ENCODE measurements at places on chromosomes 2 and 18.

DNA sequence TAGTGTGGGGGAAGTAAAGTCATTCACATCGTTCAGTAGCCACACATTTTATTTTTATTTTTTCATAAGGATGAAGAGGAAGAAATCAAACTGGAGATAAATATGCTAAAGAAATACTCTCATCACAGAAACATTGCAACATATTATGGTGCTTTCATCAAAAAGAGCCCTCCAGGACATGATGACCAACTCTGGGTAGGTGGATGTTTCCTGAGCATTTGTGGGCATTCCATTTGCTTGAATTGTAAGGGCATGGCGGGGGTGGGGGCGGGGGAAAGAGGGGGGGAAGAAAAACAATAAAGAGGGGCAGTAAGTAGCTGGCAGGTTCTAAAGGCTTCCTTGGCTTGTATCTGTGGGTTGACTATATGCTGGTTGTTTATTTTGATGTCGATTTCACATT lies 126.4 kb downstream of the MAP4K4 start:
- peak; percentile 77 for DNase-seq

DNA sequence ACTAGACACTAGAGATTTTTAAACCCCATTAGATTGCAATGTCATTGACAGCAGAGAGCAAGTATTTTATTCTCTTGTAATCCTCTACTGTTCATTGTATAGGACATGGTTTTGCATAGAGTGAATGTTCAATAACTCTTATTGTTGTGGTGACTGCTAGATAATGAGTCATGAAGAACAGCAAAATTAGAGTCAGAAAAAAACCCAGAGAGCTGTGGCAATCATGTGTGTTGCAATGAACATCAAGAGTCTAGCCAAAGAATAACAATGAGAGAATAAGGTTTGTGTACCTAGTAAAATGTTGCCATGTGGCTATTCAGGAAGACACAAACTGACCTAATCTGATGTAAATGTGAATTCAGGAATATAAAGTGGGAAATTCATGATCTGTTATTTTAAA lies 684.0 kb downstream of the DSC3 start:
- DNase-seq, result peak; percentile 34

DNA sequence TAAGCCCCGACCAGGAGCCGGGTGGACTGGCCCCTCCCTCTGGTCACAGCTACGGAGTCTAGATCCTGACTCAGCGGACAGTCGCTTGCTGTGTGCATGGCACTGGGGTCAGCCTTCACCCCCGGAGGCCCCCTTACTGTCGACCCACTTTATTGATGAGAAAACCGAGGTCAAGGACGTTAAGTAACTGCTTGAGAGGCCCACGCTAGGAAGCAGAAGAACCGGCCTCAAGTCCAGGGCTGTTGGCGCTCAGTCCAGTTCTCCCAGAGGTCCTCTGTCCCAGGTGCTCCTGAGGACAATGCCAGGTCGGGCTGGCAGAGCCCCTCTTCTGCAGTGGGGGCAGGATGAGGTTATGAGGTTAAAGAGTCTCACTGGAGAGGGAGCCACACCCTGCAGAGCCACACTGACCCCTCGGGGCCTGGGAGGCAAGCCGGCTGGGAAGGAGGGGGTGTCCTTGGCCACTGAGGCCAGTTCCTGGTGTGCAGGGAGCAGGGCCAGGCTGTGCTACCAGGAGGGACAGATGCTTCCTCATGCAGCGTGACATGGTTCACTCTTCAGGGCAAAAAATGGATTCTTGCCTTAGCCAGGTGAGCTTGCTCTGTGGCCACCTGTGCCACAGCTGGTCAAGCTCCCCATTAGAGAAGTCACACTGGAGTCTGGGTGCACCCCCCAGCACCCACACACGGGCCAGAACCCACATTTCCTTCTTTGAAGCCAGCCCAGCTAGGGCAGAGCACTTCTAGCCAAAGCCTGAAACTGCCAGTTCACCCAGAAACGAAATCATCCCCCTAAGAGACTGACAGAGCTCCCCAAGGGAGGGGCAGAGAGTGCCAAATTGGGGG lies 47.3 kb upstream of the HPCAL1 start:
- DNase-seq, result no peak

DNA sequence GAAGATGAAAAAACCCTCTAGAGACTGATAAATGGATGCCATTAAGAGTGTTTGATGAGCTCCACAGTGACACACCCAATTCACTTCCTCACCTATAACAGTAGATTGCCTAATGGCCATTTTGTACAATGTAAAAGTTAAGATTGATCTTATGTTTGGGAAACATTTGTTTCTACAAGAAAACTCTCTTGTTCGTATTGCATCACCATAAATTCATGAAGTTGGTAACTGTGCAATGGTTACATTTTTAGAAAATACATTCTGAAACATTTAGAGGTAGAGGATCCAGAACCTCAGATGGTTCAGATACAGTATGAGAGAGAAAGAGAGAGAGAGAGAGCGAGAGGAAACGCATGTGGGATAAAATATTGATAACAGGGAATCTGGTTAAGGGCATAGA lies 31.8 kb downstream of the DAPL1 start:
- DNase-seq, result no peak

DNA sequence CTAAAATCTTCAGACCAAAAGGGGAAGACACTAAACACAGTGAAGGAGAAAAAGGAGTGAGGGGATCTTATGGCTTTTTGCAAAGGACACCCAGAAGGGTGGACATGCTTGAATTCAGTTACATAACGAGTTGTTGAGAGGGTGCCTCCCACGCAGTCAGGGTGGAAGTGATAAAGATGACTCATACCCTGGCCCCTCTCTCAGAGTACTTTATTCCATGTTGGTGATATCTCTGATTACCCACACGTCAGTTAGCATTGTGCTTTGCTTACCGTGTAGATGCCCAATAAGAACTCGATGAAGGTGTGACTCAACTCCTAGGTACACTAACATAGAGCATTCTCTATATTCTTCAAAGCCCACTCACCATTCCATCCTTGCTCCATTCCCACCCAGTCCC lies 44.4 kb downstream of the EN1 start:
- no peak for DNase-seq

DNA sequence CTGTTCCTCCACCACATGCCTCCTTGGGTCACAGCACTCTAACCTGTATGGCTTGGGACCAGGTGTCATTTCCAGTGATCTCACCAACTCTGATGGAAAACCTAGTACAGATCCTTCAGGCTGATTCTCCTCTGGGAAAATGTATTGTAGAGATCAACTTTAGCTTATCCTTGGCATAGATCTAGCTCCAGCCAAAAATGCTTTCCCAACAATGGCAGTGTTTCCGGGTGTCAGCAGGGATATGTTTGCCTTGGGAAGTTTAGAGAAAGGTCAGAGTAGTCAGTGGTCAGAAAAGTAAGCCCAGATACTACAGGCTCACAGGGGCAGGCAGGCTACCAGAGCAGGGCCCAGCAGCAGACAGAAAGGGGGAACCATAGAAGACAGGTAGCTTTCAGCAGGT lies 73.6 kb downstream of the CD8B2 start:
- DNase-seq, result no peak

GRCh38 chr2:54876764-54877163 lies 153.3 kb downstream of the EML6 start:
- no peak for DNase-seq

DNA sequence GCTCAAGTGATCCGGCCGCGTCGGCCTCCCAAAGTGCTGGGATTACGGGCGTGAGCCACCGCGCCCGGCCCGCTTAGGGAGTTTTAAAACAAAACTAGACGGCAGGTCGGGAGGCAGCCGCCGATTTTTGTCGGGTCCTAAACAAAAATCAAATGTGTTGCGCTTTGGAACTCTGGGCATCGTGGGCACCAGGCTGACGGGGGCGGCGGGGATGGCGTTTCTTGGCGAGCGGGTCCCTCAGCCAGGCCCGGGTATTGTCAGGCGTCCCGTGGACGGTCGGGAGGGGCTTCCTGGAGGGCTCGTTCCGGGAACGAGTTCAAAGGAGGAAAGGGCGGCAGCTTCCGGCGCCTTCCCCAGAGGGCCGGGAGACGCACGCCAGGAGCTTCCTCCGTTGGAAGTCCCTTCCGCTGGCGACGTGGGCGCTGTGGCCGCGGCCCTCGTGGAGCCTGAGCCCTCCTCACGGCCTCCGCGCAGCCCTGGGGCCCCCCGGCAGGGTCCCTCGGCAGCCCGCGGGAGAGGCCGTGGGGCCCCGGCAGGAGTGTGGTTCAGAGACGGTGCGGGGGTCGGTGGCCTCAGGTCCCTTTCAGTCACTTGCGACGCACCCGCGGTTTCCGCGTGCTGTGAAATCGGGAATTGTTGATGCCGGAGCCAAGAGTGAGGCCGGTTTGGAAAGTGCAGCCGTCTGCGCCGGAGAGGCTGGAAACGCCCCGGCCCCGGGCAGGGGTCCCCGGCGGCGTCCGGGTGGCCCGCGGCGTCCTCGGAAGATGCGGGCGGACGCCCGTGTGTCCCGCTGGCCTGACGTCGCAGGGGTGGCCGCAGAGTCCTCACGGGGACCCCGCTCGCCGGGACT lies 59.3 kb downstream of the EMILIN2 start:
- DNase-seq, result peak; percentile 47

GRCh38 chr2:215830304-215830703 lies 183.0 kb downstream of the MREG start:
- DNase-seq, result peak; percentile 88

DNA sequence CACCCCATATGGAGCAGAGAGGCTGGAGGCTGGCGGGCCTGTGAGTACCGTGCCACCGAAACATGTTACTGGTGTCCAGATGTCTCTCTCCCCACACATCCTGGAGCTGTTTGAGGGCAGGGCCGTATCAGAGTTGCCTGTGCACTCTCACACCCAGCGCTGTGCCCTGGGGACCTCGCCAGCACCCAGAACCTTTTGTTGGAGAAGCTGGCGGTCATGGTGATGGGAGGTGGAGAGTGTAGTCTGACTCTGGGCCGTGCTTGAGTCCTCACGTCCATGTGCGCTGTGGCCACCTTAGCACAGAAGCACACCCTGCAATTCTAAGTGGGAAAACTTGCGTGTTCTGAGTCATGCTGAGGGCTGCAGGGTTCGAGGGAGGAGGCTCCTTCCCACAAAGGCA lies 259.2 kb downstream of the NDUFA10 start:
- DNase-seq, result no peak

DNA sequence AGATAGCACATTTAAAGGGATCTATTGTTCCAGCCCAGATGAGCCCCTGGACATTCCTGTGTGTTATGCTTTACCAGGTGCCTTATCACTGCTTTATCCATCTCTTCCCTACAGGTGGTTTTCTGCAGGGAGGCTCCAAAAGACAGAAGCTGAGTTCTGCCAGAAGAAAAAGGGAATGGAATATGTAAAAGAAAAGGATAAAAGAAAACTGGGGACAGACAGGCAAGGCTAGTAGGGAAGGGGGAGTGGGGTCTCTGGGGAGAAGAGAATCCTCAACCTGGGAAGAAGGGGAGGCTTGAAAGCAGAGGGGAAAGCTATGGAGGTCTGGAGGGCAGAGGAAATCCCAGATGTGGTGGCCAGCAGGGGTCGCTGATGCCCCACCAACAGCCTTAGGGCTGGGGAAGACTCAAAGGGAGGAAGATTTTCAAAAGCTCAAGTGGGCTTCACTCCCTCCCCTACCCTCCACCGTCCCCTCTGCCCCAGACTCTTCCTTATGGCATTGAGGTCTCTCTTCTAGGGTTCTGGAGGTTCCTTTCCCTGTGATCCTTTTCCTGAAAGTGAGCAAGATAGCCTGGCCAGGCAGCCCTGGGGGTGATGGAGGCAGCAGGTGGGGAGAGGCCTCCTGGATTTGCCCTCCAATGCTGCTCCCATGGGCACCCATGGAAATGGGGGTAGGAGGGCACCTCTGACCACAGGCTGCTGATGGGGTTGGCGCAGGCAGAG lies 178.1 kb upstream of the PKDCC start:
- peak; percentile 80 for DNase-seq

DNA sequence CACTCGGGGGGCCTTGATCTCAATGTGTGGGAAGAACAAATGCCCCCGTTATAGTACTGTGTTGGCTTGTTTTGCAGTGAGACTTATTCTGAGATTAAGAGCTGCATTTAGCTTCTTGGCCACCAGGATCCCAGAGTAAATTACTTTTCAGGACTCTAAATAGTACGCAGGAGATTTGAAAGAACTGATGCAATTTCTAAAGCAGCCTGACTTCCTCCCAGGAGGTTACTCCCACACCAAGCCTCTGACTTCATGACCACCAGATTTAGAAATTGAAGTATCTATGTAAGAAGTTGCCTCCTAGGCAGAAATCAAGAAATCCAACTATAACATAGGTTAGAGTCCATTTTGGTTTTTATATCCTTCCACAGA lies 67.0 kb downstream of the FEZ2 start:
- DNase-seq, result peak; percentile 94

DNA sequence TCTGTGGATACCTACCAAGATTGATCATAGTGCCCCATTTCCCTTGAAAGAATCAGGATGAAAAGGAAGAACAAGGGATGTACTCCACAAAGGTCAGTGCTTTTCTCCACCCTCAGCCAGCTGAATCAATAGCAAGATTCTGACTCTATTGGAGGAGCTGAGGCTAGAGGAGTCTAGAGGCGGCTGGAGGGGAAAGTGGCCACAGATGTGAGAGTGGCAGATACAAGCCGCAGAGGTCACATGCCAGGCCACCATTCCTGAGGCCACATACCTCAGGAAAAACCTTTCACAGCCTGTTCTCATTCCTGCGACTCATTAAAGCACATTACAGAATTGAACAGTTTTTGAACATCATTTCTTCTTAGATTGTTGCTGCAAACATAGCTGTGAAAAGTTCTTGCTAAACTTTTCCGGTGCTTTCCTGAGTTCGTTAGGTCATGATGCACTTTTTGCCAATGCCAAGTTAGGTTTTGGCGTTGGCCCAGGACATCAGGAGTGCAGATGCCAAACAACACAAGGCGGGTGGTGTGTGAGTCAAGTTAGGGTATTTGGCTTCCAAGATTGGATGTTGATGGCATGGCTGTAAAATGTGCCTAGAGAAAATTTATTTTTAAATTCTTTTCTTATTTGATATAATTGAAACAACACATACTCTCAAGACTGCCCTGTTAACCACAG lies 160.7 kb upstream of the SP5 start:
- DNase-seq, result peak; percentile 65

DNA sequence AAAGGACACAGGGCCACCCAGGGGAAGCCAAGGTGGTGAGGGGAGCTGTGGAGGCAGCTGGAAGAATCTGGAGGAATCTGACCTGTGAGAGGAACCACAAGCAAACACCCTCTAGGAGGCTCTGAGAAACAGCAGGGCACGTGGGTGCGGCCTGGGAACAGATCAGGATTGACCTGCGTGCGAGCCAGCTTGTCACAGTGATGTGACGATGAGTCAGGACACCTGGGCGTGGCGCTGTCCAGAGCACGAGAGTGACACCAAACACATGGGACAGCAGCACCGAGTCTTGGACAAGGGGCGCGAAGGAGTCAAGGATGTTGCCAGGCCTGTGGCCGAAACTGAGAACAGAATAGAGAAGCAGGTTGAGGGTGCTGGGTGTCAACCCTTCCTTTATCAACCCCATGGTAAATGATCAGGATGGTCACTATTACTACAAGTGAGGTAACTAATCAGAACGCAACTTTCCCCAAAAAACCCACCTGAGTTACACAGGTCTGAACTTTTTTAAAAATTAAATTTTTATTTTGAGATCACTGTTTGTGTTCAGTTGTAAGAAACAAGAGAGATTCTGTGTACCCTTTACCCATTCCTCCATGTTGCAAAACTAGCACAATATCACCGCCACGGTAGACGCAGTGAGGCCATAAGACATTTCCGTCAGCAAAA lies 637 bp upstream of the SFT2D3 start:
- DNase-seq, result no peak
